ENCODE measurements at places on chromosomes 16 and 17.

DNA sequence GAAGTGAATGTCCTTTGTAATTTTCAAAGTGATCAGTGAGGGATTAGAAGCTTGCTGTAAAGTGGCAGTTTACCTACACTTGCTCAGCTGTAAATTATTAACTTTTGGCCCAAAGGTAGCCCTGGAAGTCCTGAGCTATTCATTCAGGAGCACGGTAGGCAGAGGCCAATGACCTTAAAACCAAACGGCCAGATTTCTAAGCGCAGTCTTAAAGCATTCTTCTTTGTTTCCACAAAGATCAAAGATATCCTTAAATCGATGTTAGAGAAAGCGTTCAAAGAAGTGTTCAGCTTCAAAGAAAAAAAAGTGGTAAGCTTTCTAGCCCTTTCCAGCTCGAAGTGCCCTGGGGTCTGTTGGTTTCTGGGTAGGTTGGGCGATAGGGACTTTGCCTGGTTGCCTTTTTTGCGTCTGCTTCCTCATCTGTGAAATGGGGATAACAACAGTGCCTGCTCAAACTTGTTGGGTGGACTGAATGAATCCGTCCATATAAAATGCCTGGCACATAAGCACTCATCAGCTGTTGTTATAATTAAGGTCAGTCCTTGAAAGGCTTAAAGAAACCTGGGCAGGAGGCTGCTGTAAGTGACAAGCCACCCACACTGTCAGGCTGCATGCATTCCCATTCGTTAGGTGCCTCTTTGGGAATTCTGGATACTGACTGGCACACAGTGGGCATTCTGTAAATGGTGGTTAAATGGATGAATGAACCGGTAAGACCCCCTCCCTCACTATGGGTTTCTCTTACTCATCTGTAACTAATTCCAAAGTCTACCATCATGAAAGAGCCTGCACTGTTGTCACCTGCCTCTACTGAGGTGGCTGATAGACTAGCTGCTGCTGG is 113.2 kb downstream of the PRKCA start:
- no peak for DNase-seq

GRCh38 chr16:83248735-83249463 is 558.9 kb upstream of the HSBP1 start:
- DNase-seq = no peak

DNA sequence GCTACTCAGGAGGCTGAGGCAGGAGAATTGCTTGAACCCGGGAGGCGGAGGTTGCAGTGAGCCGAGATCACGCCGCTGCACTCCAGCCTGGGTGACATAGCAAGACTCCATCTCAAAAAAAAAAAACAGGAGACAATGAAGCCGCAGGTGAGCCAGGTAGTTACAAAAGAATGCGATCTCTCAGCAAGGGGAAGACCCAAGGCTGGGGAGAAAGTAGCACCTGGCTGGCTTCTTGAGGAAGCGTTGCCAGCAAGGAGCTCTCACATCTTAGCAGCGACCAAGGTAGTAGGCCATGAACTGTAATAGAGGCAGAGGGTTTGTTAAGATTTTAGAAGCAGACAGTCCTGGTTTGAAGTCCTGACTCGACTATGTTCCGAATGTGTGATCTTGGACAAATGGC is 175.0 kb downstream of the AIPL1 start:
- DNase-seq = no peak

GRCh38 chr17:73139296-73139695 is 25.5 kb upstream of the SSTR2 start:
- DNase-seq = no peak

DNA sequence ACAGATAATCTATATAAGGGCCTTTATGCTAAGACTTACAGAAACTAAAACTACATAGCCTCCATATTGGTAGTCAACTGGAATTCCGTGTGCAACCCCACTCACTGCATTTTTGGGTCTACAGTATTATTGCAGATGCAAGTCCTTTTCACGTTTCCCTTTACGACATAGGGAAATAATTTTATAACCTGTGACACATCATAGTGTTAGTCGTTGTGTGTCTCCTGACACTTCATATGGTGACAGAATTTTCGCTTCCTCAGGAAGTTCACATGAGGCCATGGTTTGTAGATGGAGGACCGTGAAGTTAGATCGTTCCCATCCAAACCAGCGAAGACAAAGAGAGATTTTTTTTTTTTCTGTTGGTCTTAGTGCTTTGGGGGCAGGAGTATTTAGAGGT is 15.7 kb upstream of the MRC2 start:
- no peak for DNase-seq

GRCh38 chr16:83653785-83654184 is 154.0 kb upstream of the HSBP1 start:
- no peak for DNase-seq

DNA sequence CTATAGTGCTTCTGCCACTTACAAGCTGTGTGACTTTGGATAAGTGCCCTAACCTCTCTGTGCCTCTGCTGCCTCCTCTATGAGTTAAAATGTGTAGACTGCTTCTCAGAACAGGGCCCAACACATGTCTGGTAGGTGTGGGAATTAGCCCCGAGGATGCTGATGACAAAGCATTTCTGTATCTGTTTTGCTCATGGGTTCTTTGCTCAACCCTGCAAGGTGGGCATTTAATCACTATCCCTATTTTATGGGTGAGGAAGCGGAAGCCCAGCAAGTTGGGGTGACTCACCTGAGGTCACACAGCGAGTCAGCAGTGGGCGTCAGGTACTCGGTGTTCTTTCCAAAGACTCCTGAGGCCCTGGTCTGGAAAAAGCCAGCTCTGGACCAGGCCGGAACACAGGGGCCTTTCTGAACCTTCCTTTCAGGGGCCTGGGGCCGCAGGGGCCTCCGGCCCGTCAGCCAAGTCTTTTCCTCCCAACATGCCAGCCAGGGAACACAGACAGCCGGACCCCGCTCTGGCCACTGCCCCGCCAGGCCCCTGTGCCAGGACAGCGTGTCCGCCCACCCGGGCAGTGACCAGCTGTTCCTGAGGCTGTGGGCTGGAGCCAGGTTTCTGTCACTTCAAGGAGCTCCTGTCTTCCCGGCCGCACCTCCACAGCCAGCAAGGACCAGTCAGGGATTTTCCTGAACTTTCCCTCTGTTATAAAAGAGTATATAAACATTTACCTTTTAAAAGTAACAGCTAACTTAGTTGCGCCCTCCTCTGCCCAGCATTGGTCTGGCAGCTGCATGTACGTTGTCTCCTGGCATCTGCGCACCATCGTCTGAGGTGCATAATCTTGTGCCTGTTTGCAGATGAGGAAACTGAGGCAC is 62.5 kb downstream of the SREBF1 start:
- no peak for DNase-seq

All from activated CD8-positive, alpha-beta memory T cell treated with anti-CD3 and anti-CD28 coated beads for 1 hour (primary cell).